ENCODE measurements at places on chromosomes 6 and 20.

DNA sequence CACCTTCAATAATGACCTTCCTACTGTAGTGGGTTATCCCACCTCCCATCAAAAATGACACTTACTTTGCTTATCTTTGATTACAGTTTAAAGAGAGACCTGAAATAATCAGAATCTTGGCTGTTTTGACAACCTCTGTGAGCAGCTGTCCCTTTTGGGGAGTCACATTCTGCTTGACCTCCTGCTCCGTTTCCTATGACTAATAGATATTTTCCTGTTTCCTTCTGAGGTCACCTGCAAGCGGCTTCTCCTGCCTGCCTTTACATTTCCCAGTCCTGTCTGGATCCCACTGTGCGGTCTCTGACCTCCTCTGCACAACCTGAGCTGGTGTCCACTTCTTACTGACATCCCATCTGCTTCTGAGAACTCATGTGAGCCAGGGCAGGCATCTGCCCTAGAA, 54.2 kb downstream of the TRAM2 start:
- no peak for DNase-seq

DNA sequence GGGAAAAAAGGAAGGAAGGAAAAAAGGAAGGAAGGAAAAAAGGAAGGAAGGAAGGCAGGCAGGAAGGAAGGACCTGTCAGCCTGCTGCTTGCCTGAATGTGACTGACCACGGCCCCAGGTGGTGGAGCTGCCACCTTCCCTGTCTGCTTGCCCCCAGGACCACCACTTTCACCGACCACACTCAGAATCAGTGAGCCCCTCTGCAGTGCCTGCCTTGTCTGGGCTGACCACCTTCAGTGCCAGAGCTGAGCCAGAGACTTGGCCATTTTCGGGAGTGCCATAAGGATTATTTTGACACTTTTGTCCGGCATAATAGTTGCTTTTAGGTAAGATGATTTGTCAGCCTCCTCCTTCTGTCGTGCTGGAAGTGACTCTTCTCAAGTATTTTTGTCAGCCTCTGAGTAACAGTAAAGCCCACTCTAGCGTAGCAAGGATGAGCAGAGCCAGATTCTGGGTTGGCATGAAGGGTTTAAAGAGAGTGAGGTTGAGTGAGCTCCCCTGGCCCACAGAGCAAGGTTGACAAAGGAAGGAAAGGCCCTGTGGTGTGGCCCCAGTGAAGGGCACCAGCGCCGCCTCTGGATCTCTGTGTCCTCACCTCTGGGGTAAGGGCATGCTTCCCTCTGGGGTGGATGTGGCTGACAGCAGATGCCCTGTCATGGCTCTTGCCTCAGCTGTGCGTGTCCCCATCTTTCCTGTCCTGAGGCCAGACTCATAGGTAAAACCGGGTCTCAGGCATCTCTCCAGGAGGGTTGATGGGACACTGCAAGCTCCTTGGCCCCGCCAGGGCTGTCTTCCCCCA, 214.7 kb upstream of the FOXQ1 start:
- no peak for DNase-seq

DNA sequence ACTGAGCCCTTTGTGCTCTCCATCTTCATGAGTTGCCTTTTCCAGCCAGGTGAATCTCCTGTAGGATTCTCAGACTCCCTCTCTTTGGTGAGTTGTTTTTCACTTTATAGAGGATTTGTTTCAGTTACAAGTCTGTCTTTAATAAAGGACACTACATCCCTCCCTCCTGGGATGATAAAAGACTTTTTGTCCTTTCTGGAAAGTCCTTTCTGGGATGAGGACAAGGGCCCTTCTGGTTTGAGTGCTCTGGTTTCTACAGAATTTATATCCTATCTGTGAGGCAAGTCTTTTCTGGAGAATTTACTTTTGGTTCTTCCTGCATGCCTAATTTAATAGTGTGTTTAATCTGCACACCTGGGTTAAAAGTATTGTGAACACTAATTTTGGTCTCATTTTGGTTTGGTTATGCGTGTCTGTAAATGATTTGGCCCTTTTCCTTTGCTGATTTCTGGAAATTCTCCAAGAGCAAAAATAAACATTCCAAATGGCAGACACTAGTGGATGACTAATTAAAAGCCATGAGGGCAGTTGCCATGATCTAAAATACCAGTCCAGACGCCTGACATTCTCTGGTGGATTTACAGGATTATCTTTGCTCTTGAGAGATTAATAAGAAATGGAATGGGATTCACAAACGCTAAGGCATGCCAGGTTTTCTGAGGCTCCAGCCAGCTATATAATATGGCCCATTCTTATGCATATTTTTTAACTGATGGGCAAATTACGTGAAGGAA, 44.8 kb downstream of the TCP11 start:
- peak; percentile 51 for DNase-seq

DNA sequence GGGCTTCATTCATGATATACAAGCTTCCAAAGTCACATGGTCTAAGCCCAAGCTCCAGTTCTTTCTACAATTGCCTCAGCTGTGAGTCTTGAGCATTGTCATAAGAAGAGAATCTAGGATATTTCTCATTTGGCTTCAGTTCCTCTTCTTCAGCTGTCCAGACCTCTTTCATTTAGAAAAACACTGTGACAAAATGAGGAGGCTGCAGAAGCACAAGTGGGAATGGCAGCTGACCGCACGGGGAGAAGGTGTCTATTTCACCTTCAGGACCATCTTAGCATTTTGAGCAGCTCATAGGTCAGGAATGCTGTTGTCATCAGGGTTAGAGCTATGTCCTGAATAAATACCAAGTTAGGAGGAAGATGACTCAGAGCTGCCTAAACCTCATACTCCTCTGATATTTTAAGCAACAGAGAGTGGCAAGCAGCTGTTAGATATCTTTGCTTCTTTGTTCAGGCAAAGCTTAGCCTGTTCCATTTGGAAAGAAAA, 390.1 kb upstream of the CITED2 start:
- DNase-seq, result no peak

DNA sequence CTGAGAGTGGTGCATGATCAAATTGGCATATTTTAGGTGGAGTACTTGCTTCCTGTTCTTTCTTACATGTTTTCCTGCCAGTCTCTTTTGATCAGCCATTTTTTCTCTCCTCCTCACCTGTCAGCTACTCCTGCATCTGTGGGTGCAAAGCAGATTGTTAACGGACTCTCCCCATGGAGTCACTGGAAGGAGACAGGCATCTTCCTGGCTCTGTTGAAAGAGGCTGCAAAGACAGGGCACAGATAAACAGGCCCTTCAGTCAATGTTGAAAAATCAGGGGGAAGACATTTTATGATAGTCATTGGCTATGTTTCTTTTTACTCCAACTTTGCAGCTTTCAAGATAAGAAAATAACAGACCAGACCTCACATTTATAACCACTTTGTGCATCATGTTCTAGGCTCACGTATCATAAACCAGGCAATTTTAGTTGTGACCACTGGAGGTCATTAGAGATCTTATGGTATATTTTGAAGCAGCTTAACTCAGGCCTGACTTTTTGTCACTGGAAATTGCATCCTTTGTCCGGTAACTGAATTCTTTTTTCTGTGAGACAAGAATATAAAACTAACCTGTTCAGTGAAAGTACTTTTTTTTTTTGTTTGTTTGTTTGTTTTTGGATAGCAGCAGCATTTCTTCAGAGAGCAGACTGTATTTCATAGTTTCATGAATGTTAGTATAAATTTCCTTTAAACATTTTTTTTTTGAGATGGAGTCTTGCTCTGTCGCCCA, 20.1 kb downstream of the ECT2L start:
- DNase-seq, result no peak

Measured in WERI-Rb-1 (cell line).